ENCODE measurements at places on chromosomes 16 and 17.
A peak's percentile ranks its signal among the peaks of the same experiment; 100 is the strongest.

- H3K36me3 ChIP-seq: no peaks in the 10 kb centered on the region
- no peak for DNase-seq
- peaks cover 23% of the 10 kb centered on the region for H3K4me1 ChIP-seq
- H3K4me3 ChIP-seq: no peak within 1 kb of the TSS
- peaks cover 7% of the 10 kb centered on the region for H3K27me3 ChIP-seq
These were observed at the start of gene CETP for GRCh38 chr16:56961851-56962281. Gene CETP, plus strand, starts transcription at chr16:56961950. Its CDS starts 30 bp downstream, at chr16:56961980.

GRCh38 chr16:17333229-17333628 is 137.5 kb downstream of the XYLT1 start:
- no peaks in the 10 kb centered on the region for H3K27me3 ChIP-seq
- no peak overlapping the region for H3K4me3 ChIP-seq
- peaks cover 8% of the 10 kb centered on the region for H3K36me3 ChIP-seq
- no peak overlapping the region for H3K27ac ChIP-seq

DNA sequence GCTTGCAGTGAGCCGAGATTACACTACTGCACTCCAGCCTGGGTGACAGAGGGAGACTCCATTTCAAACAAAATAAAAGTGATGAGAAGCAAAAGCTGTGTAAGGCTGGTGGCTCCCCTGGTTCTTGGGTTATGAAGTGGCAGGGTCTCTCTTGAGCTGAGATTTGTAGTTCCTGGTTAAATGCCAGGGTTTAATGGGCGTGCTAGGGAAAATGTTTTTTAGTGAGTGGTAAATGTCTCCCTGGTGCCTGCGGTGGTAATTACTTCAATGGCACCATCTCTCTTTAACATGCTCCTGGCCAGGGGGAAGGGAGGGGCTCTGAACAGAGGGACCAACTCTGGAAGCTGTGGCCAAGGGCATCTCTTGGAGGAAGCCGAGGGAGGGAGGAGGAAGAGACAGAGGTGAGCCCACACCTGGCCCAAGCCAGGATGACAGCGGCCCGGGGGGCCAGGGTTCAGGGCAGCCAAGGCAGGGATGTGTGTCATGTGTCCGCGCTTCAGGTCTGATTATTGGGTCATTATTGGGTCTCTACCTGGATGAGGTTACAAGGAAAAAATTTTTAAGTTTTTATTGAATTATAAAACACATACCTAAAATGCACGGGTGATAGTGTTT is 17.8 kb upstream of the RPL38 start:
- no peak overlapping the region for H3K4me3 ChIP-seq
- H3K27ac ChIP-seq: no peak overlapping the region
- H3K36me3 ChIP-seq: no peaks in the 10 kb centered on the region
- H3K27me3 ChIP-seq: peaks cover 11% of the 10 kb centered on the region

- peaks cover 11% of the 10 kb centered on the region for H3K4me1 ChIP-seq
- no peaks in the 10 kb centered on the region for H3K36me3 ChIP-seq
- DNase-seq: peak; percentile 8
- H3K27me3 ChIP-seq: peaks cover 13% of the 10 kb centered on the region
These were observed 18.4 kb upstream of the MRPS23 start for GRCh38 chr17:57868007-57868909.

- no peaks in the 10 kb centered on the region for H3K4me1 ChIP-seq
- no peak for DNase-seq
- no peaks in the 10 kb centered on the region for H3K36me3 ChIP-seq
- no peak overlapping the region for H3K4me3 ChIP-seq
- no peak overlapping the region for H3K27ac ChIP-seq
These were observed 130.1 kb upstream of the ADAMTS18 start for GRCh38 chr16:77564791-77565390.

All from activated T-helper 1 cell treated with anti-CD3 and anti-CD28 coated beads, Interleukin-12 subunit alpha, Interleukin-12 subunit beta, Interleukin-2, Interleukin-4 antibody, amounts not matched to agents 30 ng/mL and 10 ng/mL and 1 ng/mL, durations not matched to agents 14 hours and 24 hours and 36 hours (primary cell).